ENCODE measurements at places on chromosomes 6 and 20.

GRCh38 chr6:113328886-113329381, 528.2 kb upstream of the MARCKS start:
- no peak for DNase-seq

GRCh38 chr6:130190701-130191690, 31.8 kb downstream of the SAMD3 start:
- DNase-seq, result no peak

DNA sequence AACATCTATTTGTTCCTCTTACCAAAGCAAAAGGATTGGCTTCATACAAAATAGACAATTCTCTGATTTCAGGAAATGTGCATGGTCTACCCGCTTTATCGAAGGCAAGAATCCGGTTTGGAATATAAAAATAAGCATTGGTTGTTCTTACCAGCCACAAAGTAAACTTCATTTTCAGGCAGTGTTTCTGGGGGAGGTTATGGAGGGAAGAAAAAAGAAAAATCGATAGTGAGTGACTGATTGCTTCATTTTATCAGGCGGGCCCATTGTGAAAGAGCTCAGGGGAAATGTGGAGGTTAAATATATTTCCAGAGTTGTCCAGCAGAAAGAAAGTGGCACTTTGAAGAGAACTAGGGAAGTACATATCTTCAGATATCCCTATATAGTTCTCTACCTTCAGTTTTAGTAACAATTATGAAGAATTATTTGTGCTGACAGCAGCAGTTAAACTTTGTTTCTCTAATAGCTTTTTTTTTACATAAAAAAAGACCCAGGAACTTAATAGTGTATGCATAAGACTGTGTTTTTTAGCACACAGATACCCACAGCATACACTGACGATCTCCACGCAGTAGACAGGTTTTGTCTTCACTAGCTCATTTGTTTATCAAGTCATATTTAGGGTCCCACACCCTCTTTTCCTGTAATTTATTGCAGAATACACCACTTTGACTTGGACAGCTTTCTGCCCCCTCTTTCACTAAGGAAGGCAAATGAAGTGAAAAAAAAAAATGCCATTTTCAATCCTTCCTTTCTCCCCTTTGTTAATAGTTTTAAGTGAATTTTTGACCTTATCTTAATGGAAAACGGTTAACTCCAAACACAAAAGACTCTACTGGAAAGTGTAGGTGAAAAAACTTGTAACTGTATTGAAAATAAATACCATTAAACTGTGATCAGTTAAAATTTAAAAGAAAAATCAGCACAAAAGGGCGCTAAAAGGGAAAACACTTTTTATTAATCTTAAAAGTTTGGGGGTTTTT, 2.9 kb downstream of the POU3F2 start:
- DNase-seq, result no peak

GRCh38 chr6:37516076-37516919, 16.6 kb upstream of the CCDC167 start:
- DNase-seq, result peak; percentile 72

DNA sequence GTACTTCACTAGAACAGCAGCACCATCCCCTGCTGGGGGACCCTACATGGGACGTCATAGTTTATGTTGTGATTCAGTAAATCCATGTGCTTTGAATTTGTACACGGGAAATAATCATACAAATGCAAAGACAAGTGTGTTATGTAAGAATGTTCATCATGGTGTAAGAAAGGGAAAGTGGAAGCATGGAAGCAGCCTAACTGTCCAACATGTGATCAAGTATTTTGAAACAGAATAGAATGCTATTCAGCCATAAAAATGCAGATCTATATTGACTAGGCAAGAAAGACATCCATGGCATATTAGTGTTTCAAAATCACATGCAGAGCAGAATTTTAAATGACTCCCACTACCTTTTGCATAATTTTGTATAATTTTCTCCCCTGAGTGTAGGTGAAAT, 117.6 kb downstream of the F13A1 start:
- DNase-seq, result no peak
